Fibroblast of the aortic adventitia (primary cell): ENCODE measurements at places on chromosomes 7 and 10. TPM values are rescaled to one million over a fixed set of nuclear protein-coding genes. Genes with fewer than 3 reads are reported as not detected.

- DNase-seq: no peak
These were observed 239.1 kb downstream of the SKAP2 start for GRCh38 chr7:26625286-26625685.

GRCh38 chr10:25288181-25288580 lies 113.4 kb downstream of the GPR158 start:
- DNase-seq: no peak

DNA sequence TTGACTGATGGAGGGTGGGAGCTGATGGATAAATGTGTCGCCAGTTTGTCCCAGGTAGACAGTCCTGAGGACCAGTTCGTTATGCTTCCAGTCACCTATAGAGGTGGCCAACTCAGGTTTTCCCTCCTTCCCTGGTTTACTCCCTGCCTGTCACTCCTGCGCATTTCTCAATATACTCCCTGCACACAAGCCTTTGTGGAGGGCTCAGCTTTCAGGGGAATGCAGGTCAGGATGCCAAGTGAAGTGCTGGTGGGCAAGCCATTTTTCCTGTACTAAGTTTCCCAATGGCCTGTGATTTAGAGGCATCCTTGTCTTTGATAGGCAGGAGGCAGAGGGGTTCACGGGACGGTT lies 473.5 kb upstream of the ZMIZ1 start:
- DNase-seq: no peak

The PNLIPRP2 gene
- not detected in 2 replicates for total RNA-seq

GRCh38 chr10:70331486-70332268 lies 47.9 kb upstream of the NPFFR1 start:
- DNase-seq: peak; percentile 96

The PPP1R3C gene
- 41.1 and 92.6 TPM in 2 replicates for total RNA-seq

GRCh38 chr7:139696552-139696951 lies 81.2 kb downstream of the HIPK2 start:
- no peak for DNase-seq

- DNase-seq: peak; percentile 76
These were observed 6.7 kb upstream of the COA1 start for GRCh38 chr7:43735802-43736603.

The COL26A1 gene
- not detected in 2 replicates for total RNA-seq

The ACHE gene
- total RNA-seq: 0.16 TPM in 1 of 2 replicates, not detected in the other

The PRF1 gene
- not detected in 2 replicates for total RNA-seq

DNA sequence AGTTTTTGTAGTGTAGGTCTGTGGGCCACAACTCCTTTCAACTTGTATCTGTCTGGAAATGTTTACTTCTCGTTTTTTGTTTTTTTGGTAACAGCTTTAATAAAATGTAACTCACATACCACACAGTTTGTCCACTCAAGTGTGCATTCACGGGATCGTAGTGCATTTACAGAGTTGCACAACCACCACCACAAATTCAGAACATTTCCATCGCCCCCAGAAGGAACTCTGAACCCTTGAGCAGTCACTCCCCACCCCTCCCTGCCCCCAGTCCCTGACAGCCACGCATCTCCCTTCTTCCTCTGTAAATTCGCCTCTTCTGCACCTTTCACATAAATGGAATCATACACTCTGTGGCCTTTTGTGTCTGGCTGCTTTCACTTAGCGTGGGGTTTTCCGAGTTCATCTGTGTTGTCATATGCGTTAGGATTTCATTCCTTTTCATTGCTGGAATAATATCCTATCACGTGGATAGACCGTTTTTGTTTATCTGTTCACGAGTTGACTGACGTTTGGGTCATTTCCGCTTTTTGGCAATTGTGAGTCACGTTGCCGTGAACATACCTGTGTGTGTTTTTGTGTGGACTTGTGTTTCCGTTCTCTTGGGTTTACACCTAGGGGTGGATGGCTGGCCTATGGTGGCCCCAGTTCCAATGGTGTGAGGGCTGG lies 10.3 kb downstream of the JAKMIP3 start:
- no peak for DNase-seq

GRCh38 chr10:50410066-50410811 lies 158.9 kb upstream of the ASAH2 start:
- no peak for DNase-seq

The LRRC18 gene
- total RNA-seq: not detected in 2 replicates

DNA sequence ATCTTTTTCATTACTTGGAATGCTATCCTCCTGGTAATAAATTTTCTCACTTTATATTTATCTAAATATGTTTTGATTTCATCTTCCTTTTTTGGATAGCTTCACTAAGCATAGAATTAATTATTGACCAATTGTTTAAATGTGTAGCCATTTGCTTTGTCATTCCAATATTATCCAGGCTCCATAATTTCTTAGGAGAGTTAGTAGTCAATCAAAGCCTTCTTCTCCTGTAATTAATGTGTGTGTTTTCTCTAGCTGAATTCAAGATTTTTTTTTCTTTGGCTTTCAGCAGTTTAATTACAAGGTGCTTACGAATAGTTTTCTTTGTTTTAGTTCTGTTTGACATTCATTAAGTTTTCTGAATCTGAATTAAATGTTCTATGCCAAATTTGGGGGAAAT lies 545.9 kb upstream of the CELF2 start:
- DNase-seq: no peak

DNA sequence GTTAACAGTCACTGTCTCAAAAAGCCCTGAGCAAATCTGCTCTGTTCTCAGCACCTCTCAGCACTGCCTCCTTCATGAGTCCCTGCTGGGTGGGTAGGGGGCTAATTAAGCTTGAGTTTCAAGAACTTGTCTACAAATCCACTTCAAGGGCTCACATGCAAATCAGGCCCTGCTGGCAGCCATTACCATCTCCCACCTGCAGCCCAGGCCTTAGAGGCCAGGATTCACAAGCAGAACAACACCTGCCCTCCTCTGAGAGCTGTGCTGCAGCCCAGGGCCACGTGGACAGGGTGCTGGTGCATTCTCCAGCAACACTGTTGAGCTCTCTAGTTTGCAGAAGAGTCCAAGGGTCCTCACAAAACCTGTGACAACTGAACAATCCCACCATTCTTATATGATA lies 119.2 kb downstream of the DPP6 start:
- DNase-seq: no peak

The SEMA4G gene
- total RNA-seq: 0.25 and 0.81 TPM in 2 replicates

The ATRNL1 gene
- 1.9 and 7.3 TPM in 2 replicates for total RNA-seq

The POLD2 gene
- total RNA-seq: 66.6 and 87.9 TPM in 2 replicates

DNA sequence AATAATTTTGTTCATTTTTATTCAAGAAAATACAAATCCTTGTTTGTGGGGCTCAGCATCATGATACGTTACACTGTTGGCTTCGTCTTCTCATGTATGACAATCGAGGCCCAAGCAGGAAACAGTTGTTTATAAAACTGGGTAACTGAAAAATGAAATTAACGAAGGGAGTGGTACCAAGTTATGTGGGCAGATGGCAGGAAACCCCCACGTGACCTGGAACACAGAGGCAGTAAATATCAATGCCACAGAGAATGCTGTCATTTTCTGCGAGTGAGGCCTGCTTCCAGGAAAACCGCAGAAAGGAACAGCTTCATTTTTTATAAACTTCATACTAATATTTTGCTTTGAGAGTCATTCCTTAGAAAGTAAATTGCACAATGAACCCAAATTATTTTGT lies 201.0 kb upstream of the ADARB2 start:
- no peak for DNase-seq

- DNase-seq: peak; percentile 60
These were observed 60.4 kb downstream of the RNLS start for GRCh38 chr10:88522715-88523114.

GRCh38 chr10:132689721-132690360 lies 96.1 kb downstream of the NKX6-2 start:
- no peak for DNase-seq

GRCh38 chr7:47045207-47046051 lies 536.5 kb downstream of the TNS3 start:
- peak; percentile 50 for DNase-seq

GRCh38 chr10:71931295-71931694 lies 32.9 kb upstream of the CHST3 start:
- DNase-seq: no peak

The TFEC gene
- total RNA-seq: 0.16 and 0.36 TPM in 2 replicates

DNA sequence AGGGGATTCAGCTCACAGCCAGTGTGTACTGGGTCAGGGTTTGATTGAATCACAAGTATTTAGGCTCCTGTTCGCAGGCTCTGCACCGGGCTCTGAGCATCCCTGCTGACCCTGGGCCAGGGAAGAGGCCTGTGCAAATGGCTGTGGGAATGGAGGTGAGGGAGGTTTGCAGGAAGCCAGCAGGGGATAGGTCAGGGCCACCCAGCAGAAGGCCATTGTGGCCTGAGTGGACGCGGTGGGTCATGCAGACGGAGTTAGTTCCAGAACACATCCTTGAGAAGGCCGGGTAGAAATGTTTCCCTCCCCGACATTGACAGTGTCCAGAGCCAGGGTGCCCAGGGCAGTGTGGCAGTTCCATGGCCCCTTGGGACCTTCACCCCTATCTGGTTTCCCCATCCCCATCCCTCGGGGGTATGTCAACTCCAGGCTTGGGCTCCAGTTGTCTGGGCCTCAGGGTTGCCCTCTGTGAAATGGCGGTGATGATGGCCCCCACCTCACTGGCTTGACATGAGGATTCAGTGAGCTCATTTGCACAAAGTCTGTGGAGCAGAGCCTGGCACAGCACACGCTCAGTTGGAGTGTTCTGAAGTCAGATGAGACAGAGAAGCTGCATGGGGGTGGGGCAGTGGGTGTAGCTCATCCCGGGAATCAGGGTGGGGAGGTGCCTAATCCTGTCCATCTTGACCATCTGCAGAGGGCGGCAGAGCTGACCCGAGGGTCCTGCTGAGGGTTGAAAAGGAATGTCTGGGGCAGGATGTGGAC lies 107.6 kb downstream of the ADCY1 start:
- DNase-seq: no peak

GRCh38 chr7:111329367-111330234 lies 232.7 kb downstream of the IMMP2L start:
- DNase-seq: peak; percentile 48

GRCh38 chr7:38276096-38276877 lies 2.9 kb upstream of the TARP start:
- DNase-seq: no peak
